CD4-positive, alpha-beta T cell treated with Interferon gamma for 1 hour (primary cell): ENCODE measurements at places on chromosomes 7 and 10.

GRCh38 chr7:70764701-70765208, 367.2 kb upstream of the GALNT17 start:
- DNase-seq = no peak

DNA sequence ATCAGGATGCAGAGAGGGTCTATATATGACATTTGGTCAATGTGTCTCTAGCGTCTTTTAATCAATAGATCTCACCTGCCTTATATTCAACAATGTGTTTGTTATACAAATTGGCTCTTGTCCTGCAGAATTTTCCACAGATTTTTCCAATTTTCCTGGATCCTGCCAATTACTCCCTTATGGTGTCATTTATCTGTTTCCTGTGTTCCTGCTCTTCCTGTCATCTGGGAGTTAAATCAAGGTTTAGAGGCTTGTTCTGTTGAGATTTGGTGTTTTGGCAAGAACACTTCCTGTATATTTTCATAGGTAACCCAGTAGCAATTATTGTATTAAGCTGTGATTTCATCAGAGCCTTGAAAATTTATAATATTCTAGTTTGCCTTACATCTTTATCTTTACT, 8.8 kb upstream of the C10orf71 start:
- no peak for DNase-seq

DNA sequence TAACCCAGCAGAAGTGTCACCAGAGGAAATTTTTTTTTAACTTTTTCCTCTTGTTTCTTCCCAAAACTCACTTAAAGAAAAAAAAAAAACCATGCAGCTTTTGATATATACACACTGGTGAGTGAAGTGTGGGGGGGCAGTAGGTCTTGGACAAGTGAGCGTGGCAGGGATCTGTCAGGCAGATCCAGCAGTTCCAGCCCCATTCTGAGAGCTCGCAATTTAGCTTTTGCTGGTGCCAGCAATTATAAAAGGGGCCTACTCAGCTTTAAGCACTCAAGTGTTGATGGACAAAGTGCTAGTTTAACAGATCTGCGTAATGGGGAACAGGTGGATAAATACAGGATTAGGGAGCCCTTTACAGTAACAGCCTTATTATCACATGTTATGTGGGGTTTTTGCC, 619.2 kb upstream of the GALNT17 start:
- no peak for DNase-seq

DNA sequence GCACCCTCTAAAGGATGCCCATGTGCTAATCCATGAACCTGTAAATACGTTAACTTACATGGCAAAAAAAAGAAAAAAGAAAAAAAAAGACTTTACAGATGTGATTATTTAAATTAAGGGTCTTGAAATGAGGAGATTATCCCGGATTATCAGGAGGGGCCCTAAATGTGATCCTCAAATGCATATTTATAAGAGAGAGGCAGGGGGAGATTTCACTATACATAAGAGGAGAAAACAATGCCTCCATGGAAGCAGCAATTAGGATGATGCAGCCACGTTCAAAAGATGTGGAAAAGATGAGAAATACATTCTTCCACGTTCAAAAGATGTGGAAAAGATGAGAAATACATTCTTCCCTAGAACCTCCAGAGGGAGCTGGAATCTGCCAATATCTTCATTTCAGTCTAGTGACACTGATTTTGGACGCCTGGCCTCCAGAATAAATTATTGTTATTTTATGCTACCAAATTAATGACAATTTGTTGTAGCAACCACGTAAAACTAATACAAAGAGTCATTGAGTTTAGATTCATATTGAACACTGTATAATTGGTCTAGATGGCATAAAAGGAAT, 328.4 kb upstream of the GNAI1 start:
- no peak for DNase-seq

- no peak for DNase-seq
Measured at GRCh38 chr10:117686606-117687005, 144.1 kb downstream of the EMX2 start.

DNA sequence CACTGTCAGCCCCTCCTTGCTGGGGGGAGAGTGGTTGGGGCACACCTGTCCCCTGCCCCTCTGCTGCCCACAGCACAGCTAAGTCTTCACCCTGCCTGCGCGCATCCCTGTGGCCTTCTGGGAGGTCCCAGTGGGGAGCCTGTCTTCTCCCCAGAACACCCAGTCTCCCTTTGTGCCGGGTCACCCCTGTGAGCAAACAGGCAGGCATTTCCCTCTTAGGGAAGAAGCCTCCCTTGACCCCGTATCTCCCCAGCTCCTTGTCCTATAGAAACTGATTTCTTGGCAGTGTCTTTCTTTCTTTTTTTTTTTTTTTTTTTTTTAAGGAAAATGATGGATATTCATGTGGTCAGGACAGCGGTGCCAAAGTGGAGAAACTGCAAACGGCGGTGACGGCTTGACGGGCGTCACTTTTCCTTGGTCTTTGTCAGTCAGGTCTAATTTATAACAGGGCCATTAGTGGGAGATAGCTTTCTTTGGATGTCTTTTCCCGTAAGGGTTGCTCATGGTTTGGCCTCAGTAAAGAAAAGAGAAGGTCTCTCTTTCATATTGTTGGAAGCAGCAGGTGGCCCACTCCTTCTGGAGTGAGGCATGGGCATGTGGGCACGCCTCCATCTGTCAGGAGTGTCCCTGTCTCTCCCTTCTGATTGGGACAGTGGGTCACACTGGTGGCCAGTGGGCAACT, 115.3 kb downstream of the NKX6-2 start:
- no peak for DNase-seq

DNA sequence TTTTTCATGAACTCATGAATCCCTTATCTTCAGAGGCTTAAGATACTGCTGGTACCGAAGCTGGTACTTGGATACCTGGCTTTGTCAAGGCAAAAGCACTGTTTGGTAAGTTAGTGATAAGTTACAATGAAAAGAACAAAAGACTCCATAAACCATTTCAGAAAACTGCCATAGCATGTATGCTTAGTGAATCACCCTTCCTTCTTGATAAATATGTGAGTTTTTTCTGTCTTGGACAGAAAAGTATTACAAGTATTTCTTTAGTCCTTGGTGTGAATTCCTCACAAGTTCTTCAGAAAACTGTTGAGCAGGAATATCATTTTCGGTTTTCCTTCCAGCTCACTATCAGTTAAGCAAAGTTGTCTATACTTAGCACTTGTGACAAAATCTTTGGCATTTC, 25.6 kb downstream of the PUS7 start:
- no peak for DNase-seq

DNA sequence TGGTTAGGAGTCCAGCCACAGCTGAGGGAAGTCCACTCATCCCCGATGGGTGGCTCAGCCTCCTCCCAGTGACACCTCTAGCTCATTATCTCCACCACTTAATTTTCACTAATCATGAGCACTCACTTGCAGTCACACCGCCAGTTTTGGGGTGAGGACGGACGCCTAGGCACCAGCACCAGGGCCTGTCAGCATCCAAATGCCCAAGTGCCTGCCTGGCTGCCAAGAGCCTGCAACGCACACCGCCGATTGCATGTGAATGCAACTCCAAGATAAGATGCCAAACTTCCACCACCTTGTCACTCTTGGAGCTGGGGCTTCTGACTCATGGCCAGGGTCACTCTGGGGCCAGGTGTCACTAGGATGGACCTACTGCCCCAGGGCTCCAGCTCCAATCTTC, 24.4 kb upstream of the SMARCD3 start:
- DNase-seq = no peak

- DNase-seq = no peak
Measured at GRCh38 chr10:78312197-78313047, 278.8 kb downstream of the RPS24 start.

DNA sequence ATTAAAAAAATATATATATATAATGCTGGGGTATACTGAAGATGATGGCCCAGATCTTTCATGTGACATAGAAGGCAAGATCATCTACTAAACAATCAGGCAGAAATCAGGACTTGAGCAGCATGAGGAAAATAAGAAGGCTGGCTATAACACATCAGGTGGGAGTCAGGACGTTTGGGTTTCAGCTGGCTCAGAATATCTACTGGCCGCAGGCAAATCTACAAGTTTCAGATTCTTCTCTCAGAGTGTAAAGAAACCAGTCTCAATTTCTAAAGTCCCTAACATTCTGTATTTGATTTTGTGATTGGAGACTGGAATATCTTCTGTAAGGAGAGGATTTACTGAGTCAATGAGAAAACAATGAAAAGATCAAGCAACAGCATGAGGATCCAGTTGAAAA, 37.7 kb upstream of the FAM3C start:
- DNase-seq = no peak

GRCh38 chr10:101321073-101321472, 32.9 kb upstream of the BTRC start:
- DNase-seq = no peak

DNA sequence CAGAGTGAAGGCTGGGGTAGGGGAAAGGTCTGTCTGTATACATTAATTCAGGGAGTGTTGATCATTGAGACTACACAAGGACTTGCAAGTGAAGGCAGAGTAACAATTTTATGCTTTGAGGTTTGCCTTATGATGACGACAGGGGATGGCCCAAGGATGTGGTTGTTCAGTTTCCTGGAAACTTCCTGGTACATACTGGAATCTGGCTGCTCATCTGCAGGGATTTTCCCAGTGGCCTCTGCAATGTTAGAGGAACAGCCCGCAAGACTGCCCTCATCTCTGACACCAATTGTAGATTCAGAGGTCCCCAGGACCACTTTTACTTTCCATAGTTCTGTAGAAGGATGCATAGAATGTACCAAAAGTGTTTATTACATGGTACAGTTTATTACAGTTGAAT, 189.6 kb downstream of the TMEM178B start:
- DNase-seq = no peak

- DNase-seq = no peak
Measured at GRCh38 chr10:91741356-91741755, 56.9 kb upstream of the TNKS2 start.

- DNase-seq = no peak
Measured at GRCh38 chr10:129048513-129048912, 418.5 kb upstream of the MGMT start.

DNA sequence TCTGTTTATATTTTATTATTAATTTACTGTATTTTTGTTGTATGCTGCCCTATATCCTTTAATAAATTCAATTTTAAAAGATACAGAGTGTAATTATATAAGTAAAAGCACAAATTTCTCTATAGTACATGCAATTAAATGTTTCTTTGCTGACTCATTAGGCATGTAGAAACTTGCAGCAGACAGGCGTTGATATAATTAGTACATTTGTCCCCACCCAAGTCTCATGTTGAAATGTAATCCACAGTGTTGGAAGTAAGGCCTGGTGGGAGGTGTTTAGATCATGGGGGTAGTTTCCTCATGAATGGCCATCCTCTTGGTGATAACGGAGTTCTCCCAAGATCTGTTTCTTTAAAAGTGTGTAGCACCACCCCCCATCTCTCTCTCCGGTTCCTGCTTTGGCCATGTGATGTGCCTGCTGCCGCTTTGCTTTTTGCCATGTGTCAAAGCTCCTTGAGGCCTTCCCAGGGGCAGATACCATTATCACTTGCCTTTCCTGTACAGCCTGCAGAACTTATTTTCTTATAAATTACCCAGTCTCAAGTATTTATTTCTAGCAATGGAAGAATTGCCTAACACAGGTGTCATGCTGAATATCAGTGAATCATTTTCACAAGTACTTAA, 63.7 kb downstream of the TSPAN12 start:
- DNase-seq = no peak

- DNase-seq = no peak
Measured at GRCh38 chr7:81611040-81611439, 158.8 kb downstream of the HGF start.

DNA sequence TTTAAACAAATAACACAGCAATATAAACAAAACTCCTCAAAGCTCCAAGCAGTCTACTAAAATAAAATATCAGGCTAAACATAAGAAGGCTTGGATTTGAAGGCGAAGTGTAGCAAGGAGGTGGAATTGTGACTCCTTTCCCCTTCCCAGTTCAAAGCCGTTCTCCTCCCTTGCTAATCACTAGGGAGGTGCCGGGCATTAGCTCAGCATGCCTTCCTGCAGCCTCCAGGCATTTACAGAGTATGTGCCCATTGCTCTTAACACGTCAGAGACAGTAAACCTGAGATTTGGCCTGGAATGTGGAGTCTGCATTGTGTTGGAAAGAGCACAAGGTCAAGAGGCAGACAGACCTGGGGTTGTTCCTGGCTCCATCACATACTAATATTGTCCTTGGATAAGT, 15.6 kb downstream of the CNNM1 start:
- DNase-seq = no peak

- DNase-seq = no peak
Measured at GRCh38 chr10:42984035-42984610, 92.7 kb upstream of the RET start.

DNA sequence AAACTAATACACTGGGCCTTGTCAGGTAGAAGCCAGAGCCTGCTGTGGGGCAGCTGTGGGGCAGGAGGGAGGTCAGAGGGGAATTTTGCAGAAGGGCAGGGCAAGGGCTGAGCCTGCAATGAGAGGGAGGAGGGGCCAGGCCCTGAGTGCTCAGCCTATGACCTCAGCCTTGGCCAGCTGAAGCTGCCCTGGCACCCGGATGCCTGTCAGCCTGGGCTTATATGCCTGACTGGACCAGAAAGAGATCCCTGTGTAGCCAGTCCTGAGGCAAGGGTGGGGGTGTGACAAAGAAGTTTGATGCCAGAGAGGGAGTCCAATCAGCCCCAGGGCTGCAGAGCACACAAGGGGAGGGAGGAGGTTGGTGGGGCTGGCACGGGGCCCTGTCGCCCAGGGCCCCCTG, 22.3 kb upstream of the PRRT4 start:
- no peak for DNase-seq

GRCh38 chr10:72951760-72952159, 2.8 kb downstream of the PLA2G12B start:
- DNase-seq = no peak

- no peak for DNase-seq
Measured at GRCh38 chr10:5752301-5752871, 60.8 kb downstream of the GDI2 start.

GRCh38 chr7:66557214-66558200, 71.2 kb upstream of the KCTD7 start:
- DNase-seq = peak; percentile 58

GRCh38 chr7:19489162-19489820, 219.5 kb downstream of the POLR1F start:
- no peak for DNase-seq

DNA sequence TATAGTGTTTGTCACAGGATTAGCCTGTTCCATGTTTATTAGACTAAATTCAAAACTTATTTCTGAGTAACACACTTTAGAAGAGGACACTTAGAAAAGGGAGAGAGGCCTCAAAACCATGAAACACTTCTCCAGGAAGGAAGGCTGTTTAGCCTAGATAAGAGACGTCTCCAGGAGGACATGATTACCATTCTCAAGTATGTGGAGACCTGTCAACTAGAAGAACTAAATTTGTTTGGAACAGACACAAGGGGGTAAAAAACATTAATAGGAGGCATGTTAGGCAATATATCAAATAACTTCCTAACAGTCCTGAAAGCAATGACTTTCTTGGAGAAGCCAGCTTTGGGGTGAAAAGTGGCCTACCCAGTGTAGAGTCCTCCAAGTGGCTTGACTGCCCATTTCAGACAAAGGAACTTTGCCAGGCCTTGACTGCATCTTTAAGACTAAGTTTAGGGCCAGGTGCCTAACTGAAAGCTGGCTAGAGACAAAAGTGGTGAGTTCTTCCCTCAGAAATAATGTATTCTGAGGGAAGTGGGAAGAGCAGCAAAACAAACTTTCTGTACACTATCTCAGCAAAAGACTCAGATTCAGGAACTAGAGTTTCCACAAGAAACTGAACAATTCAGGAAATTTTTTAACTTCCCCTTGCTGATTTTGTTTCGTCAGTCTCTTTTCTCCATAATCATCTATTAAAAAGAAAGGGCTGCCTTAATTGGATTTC, 11.8 kb downstream of the NCOA4 start:
- DNase-seq = no peak

- peak; percentile 26 for DNase-seq
Measured at GRCh38 chr10:21534604-21535493, 817 bp downstream of the MLLT10 start.

GRCh38 chr7:92769394-92769699, 67.0 kb downstream of the CDK6 start:
- no peak for DNase-seq
